ENCODE measurements at places on chromosomes 1 and 21. TPM values are rescaled to one million over a fixed set of nuclear protein-coding genes. Genes with fewer than 3 reads are reported as not detected.

- DNase-seq: no peak
- H3K4me1 ChIP-seq: no peaks in the 10 kb centered on the region
- no peak overlapping the region for H3K27ac ChIP-seq
- H3K27me3 ChIP-seq: no peaks in the 10 kb centered on the region
These were observed 39.3 kb downstream of the MAGI3 start for GRCh38 chr1:113429461-113430153.

The RAP1GAP gene
- 8.4 TPM for total RNA-seq

DNA sequence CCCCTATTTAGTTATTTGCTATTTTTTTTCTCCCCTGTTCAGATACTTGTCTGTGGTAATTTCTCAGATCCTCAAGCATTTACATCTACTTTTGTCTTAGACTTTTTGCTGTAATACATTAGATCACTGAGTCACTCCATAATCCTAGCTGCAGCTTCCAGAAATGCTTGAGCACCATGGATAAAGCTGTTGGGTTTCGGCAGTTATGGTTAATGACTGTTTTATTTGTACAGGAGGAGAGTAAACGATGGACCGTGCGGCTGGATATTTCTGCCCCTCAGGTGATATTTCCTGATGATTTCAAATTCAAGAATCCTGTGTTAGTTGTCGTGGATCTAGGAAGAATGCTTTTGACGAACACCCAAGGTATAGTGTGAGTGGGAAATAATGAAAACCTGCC, 42.9 kb downstream of the VPS13D start:
- no peaks in the 10 kb centered on the region for H3K27me3 ChIP-seq
- DNase-seq: no peak
- no peak overlapping the region for H3K4me3 ChIP-seq
- H3K27ac ChIP-seq: no peak overlapping the region
- H3K36me3 ChIP-seq: no peaks in the 10 kb centered on the region

The NGF gene
- total RNA-seq: 1.4 TPM

The MMEL1 gene
- 17.2 TPM for total RNA-seq

GRCh38 chr1:192238421-192238820, 78.4 kb upstream of the RGS21 start:
- H3K27me3 ChIP-seq: no peaks in the 10 kb centered on the region
- H3K4me3 ChIP-seq: no peak overlapping the region
- H3K27ac ChIP-seq: no peak overlapping the region
- DNase-seq: no peak
- H3K4me1 ChIP-seq: no peaks in the 10 kb centered on the region

DNA sequence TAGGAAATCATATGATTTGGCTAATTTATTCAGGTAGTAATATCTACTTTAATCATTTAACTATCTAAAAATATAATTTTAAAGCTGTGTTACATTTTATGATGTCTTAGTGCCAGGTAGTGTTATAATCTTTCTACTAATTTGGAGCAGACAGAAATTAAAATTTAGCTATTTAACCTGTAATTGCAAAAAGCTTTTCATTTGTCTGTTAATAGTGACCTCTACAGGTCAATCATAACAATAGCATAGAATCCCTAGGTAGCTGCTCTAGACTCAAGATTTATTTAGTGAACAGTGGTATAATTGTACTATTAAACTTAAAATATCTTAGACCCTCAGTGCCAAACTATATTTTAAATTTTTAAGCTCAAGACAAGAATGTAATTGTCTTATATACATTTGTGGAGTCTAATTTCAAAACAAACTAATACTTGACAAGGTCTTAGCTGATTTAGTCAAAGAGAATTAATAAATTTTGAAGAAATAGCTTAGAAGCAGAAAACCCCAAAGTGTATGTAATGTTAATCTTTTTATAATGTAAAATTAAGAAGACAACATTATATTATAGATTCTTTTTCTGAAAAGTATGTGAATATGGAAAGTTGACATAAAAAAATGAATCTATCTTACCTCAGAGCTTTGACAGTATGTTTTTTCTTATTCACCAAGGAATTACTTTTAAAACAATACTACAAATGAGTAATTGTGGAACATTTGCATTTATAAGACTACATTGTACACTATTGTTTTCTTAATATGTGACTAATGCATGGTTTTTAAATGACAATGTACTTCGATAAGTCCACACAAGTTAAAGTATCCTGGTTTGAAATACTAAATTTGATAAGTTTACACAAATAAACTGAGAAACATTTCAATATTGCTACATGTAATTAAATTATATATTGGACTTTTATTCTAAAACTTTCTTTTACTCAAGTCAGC, 64.1 kb upstream of the RNPC3 start:
- no peaks in the 10 kb centered on the region for H3K27me3 ChIP-seq
- no peaks in the 10 kb centered on the region for H3K36me3 ChIP-seq
- no peaks in the 10 kb centered on the region for H3K4me1 ChIP-seq
- no peak overlapping the region for H3K27ac ChIP-seq
